Daoy (cell line): ENCODE measurements at places on chromosomes 11 and 22. TPM values are rescaled to one million over a fixed set of nuclear protein-coding genes. Genes with fewer than 3 reads are reported as not detected.

- peak; percentile 40 for DNase-seq
These were observed 33.9 kb downstream of the MAML2 start for GRCh38 chr11:96309016-96309642.

- DNase-seq, result no peak
These were observed 1.8 kb upstream of the GP1BB start for GRCh38 chr22:19721330-19722177.

DNA sequence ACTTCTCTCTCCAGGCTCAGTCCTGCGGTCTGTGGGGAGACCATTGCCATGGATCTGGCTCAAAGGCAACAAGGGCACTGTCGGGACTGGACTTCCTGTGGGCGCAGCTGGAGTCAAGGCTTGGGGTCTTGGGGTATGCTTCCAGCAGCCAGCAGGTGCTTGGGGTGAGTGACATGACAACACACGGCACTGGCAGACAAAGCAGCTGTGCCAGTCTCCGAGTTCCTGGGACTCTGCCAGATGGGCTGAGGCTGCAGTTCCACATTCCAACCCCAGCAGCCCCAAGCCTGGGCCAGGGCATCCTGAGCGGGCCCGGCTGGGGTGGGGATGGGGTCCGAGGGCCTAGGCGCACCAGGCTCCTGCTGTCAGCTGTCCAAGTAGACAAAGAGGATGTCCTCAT, 12.3 kb downstream of the GUCD1 start:
- no peak for DNase-seq

DNA sequence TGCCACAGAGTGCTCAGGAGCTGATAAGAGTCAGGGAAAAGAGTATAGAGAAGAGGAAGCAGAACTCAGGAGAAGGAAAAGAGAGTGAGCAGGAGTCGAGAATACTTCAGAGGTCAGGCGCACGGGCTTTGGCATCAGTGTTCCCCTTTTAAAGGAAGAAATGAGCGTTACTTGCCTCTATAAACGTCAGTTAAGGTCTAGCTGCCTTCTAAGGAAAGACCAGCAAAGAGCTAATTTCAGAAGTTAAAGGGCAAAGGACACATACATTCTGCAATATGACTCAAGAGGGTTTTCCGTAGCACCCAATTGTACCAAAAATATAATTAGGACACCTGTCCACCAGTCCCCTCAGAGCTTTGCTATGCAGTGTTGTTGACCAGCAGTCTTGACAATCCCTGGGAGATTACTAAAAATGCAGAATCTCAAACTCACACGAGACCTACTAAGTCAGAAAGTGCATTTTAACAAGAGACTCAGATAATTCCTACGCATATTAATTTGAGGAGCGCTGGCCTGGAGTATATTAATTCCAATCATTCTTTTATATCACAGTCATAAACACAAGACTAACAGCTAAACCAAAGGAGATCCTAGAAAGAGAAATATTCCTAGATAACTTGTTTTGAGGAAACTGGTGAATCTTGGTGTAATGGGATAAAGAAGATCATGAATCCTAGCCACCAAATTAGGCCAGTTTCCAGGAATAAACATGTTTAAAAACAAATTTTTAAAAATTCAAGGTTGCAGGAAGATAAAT, 249.0 kb downstream of the CADM1 start:
- DNase-seq, result no peak

GRCh38 chr11:61964058-61964665, 3.3 kb downstream of the FTH1 start:
- no peak for DNase-seq

DNA sequence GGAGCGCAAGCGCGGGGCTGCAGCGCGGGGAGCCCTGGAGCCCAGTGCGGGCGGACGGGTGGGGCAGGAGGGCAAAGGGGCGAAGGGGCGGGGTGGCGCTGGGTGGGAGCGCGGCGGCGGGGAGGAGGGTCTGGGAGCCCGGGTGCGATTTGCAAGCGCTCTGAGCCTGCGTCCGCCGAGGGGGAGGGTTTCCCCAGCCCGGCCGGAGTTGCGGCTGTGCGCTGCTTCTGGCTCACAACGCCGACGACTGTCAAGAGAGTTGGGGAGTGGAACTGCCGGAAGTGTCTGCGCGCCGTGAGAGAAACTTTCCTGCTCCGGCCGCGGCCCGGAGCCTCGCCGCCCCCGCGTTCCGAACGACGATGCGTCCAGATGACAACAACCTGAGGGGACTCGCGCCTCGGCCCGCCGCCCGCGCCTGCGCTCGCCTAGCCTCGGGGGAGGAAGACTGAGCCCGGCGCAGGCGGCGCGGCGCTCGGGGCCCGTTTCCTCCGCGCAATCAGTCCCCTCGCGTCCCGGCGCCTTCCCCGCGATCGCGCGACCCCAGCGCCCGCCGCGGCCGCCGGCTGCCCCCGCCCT, at the start of gene ARHGAP42:
ARHGAP42 (plus strand) TSS at position 235 of the 576 bp plus-strand sequence. CDS start 391 bp downstream, outside the sequence.
- peak; percentile 74 for DNase-seq

DNA sequence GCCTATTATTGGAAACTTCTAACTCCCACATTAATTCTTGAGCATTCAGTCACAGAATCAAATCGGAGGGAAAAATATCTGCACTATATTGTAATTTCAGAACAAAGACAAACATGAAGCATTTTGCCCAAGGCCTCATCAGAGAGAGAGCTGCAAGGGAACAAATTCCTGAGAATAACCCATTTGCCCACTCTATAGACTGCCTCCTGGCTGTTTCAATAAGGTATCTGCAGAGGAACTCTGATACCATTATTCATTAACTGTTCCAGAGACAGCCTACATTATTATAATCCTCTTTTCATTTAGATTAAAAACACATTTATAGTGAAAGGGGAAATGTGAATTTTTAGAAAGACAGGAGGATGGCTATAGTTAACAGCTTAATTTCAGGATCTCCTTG, 663.9 kb downstream of the DLG2 start:
- DNase-seq, result no peak

Gene TMEM151A
- 0.60 TPM in 1 of 2 replicates, not detected in the other for total RNA-seq

Gene CLMP
- 20.8 and 29.1 TPM in 2 replicates for total RNA-seq

Gene CCDC88B
- total RNA-seq, result 1.7 and 2.1 TPM in 2 replicates

Gene SLC25A45
- total RNA-seq, result 0.23 TPM in 1 of 2 replicates, not detected in the other
